SK-N-MC (cell line): ENCODE measurements at places on chromosomes 2 and 18.

GRCh38 chr2:180660881-180661685 is 319.3 kb upstream of the UBE2E3 start:
- no peak for DNase-seq

DNA sequence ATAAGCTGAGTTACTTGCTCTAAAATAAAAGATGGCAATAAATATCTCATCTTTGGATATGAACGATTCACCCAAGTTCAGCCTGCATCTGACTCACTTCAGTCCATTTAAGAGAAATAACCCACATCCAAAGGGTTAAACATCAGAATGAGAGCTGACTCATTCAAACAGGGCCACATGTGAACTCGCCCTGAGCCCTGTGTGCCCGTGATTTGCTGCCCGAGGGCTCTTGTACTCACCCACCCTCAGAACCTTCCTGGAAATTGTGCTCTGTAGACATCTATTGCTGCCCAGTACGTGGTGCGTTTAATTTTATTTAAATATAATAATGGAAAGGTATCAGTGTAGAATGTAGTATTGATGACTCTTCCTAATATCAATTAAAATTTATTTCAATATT is 66.9 kb upstream of the RBM44 start:
- no peak for DNase-seq

DNA sequence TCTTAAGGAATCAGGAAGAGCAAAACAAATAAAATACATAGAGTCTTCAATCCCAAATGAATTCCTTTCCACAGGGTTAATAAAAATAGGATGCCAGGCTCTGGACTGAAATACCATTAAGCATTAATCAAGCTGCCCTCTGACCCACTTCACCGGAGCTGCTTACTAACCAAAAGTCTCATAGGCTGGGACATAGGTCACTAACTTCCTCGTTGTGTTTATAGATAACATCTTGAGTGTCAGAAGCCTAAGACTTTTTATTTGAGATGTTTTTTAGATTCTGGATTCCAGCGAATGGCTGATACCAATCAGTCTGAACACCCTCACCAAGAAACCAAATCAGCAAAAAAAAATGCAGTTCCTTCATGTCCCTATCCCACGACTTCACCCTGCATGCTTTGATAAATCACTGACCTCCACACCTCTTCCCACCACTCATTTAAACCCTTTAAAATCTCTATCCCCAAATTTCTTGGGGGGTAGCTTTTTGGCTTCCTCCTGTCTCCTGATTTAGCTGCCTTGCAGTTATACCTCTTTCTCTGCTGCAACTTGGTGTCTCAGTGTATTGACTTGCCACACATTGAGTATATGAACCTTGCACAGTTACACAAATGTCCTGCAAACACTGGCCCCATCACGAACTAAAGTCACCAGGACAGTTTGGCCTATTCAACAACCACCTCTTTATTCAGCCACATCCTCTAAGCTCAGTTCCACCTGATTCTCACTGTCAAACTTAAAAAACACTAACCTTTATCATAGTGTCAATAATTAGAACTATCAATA is 399.3 kb downstream of the METTL4 start:
- no peak for DNase-seq

DNA sequence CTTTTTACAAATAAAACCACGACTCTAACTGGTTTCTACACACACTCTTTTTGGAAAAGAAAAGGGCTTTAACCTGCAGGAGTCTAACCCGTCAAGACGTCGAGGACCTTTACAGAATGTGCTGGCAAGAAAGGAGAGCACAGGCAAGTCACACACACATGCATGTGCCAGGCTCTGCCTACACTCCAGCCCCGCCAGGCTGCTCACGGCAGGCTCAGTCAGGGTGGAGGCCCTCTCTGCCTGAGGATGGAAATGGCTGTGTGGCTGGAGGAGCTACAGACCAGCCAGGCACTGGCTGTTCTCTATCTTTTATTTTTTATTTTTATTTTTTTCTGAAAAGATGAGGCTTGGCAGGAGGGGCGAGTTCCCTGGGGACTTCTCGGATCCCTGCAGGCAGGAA is 10.2 kb downstream of the SIX3 start:
- no peak for DNase-seq

- no peak for DNase-seq
These were observed 857 bp upstream of the INHBB start for GRCh38 chr2:120344976-120345581.

DNA sequence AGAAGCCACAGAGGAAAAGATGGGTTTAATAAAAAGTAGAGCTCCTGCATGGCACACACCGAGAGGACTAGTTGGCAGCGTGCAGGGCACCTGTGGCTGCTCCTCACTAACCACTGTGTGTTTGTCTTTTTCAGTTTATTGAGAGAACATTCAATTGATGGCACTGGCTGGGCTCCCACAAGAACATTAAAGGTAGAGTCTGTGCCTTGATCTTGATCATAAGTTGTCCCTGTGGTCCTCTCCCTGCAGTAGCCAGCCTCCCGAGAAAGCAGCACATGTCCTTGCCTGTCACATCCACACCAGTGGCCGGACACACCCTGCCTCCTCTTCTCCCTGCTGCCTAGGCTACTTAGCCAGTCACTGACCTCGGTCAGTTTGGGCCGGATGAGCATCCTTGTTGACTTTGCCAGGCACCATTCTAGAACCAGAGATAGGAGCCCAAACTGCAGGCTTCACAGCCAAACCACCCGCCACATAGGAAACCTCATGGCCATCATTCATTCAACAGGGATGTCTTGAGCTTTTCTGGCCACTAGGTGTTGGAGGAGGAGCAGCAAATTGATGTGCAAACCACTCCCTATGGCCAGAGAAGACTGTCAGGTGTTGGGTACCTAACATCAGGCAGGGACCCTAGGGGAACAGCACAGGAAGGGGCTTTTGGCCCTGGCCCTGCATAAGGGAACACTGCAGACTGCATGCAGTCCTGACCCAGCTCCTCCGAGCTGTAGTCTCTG is 30.2 kb upstream of the SCLY start:
- DNase-seq, result no peak

GRCh38 chr2:219274361-219274921 is 4.7 kb upstream of the DNAJB2 start:
- no peak for DNase-seq

GRCh38 chr2:135590619-135591260 is 59.5 kb downstream of the R3HDM1 start:
- DNase-seq, result no peak

DNA sequence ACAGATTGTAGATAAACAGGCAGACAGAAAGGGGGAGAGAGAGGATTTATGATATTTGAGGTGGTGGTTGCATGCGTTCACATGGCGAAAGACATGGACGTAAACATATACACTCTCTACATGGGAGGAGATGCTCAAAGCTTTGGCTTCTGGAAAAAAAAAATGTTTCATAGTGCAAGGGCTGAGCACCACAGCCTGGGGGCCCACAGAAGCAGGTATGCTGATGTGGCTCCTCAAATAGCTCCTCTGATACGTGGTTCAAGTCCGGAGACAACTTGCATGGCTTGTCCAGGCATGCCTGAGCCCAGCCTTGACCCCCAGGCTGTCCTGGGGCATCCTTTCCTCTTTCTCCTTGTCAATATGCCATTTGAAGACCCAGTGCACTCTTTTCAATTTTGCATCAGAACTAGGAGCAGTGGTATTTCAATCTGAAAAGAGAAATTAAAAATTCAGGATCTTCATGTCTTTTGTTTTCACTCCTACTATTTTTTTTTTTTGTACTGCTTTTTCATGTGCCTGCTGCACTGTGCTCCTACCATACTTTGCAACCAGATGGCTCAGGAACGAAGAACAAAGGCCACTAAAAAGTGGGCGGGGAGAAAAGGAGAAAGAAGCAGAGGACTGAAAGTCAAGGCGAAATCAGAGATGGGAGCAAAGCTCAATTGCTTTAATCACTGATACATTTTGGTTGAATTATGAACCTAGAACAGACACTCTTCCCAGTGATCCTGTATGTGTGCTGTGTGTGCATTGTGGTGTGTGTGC is 495.7 kb upstream of the TCF4 start:
- no peak for DNase-seq

DNA sequence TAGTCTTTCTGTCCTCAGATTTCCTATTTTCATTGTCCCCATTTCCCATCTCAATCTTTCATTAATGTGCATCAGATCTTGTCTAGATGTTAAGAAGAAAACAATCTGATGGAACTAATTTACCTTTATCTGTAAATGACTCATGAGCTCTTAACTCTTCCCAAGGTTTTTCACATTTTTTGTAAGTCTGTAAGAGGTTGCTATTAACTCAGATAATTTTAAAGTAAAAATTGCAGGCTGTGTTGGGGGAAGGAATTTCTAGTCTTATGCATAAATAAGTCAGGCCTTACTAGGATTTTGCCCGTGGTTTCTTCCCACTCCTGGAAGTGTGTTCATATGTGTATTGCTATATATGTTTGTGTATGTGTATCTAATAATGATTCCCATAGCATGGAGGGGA is 4.3 kb downstream of the NAB1 start:
- DNase-seq, result no peak

GRCh38 chr2:98446850-98447249 is 2.2 kb downstream of the INPP4A start:
- DNase-seq, result no peak

GRCh38 chr2:200063155-200063554 is 107.8 kb downstream of the MAIP1 start:
- no peak for DNase-seq

DNA sequence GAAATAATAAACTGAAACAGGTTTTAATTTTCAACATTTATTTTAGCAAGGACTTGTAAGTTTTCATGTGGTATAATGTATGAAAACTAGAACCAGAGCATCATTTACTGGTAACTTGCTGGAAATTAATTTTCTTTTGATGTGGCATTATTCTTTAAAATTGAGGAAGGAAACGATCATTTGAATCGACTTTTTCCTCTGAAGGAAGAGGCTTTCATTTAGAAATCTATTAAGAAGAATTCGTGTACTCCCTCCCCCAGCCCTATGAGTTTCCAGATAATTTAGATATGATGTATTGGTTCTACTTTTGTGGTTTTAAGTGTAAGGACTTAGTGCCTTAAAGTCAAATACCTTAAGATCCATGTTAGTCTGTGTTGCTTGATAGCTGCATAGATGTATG is 2.5 kb downstream of the BABAM2 start:
- DNase-seq, result no peak
